ENCODE measurements at places on chromosomes 5 and 9.

- no peak for DNase-seq
These were observed 122.8 kb downstream of the SIL1 start for GRCh38 chr5:139075066-139076050.

- no peak for DNase-seq
These were observed 21.6 kb upstream of the PCDHA1 start for GRCh38 chr5:140764177-140764973.

DNA sequence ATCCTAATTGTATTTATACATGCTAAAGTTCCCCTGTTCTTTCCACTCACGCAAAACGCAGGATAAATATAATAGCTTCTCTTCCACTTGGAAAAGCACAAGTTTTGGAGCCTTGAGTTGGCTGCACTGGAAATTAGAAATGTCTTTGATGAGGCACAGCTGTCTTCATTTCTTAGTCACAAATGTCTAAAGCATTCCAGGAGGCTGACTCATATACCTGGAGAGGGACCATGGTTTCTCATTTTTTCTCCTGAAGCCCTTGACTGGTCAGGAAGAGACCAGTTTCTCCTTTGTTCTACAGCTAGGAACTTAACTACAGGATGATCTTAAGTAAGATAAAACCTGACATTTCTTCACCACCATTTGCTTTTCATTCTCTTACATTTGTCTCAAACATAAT is 16.2 kb downstream of the MTX3 start:
- DNase-seq: peak; percentile 18

- DNase-seq: no peak
These were observed 34.3 kb downstream of the KCNIP1 start for GRCh38 chr5:170538096-170538465.

DNA sequence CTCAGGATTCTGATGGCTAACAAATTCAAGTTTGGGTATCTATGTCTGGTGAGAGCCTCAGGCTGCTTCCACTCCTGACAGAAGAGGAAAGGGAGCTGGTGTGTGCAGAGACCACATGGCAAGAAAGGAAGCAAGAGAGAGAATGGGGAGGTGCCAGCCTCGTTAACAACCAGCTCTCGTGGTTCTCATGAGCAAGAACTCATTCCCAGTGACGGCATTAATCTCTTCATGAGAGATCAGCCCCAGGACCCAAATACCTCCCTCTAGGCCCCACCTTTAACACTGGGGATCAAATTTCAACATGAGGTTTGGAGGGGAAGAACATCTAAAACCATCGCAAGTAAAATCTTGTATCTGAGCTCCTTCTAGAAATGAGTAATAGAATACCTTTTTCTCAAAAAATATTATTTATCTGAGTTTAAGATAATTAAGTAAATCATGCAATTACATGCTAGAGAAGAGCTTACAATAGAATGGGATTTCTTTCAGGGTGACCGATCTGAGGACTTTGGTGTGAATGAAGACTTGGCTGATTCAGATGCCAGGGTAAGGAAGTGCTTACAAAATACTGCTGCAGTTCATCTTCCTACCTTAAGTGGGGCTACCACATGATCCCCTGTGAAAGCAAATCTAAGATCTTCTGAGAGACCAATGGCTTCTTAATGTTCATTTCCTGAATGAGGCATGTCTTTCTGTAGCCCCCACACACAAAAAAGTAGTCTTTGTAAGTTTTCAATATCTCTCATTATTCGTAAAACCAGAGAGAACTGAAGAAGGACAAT is 11.5 kb downstream of the ANXA1 start:
- DNase-seq: no peak

DNA sequence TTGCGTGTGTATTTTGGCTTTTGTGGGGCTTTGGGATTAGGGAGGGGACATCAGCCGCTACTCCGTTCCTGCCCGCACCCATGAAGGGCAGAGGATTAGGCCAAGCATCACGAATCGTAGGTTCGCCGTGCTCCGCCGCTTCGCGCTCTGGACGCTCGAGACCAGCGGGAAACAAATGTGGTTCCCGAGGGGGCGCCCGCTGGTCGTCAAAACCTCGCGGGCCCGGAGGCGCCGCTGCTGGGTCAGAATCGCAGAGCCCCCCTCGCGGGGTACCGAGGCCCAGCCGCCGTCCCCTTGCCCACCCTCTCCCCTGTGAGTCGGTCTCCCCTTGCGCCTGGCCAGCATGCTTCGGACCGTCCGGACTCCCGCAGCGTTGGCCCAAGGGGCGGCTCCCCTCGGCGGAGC is 2.3 kb upstream of the PAX5 start:
- DNase-seq: peak; percentile 44

DNA sequence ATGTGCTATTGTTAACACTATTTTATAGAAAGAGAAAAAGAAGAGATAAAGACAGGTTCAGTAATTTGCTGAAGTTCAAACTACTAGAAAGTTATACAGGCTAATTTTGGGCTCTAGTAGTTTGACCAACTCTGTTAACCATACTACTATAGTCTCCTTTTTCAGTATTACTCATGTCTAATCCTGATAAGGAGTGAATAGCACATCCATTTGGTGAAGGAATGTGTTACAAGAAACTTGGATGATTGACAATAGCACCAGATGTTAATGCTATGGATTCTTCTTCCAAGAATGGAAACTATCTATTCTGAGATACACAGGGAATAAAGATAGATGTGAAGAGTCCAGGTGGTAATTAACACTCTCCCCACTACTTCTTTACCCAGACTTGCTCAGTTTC is 677.3 kb downstream of the PRELID2 start:
- DNase-seq: no peak

DNA sequence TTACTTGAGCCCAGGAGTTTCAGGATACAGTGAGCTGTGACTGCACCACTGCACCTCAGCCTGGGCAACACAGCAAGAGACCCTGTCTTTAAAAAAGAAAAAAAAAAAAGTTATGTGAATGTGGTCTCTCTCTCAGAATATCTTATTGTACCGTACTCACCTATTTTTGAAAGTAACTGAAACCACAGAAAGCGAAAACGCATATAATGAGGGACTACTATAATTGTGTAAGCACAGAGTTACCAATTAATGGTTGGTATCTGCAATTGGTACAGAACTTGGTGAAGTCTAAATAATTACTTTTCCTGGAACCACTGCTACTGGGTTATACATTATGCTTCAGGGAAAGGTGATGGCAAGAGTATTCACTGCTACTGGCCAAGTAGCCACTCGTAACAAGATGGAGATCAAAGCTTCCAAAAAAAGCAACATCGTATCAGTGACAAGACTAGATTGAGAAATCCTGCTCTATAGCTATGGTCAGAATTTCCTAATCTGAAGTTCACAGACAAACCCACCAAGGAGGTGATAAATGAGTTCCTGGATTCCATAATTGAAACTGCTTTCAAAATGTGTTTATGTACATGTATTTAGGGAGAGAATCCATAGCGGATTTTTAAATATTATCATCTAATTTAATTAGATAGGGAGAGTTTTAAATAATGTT is 82.7 kb downstream of the NR6A1 start:
- DNase-seq: no peak
